ENCODE measurements at places on chromosomes 11 and 22.

GRCh38 chr11:61911128-61911700, 6.2 kb downstream of the RAB3IL1 start:
- no peak for DNase-seq

GRCh38 chr11:127247261-127247851, 246.8 kb upstream of the KIRREL3 start:
- DNase-seq = no peak

DNA sequence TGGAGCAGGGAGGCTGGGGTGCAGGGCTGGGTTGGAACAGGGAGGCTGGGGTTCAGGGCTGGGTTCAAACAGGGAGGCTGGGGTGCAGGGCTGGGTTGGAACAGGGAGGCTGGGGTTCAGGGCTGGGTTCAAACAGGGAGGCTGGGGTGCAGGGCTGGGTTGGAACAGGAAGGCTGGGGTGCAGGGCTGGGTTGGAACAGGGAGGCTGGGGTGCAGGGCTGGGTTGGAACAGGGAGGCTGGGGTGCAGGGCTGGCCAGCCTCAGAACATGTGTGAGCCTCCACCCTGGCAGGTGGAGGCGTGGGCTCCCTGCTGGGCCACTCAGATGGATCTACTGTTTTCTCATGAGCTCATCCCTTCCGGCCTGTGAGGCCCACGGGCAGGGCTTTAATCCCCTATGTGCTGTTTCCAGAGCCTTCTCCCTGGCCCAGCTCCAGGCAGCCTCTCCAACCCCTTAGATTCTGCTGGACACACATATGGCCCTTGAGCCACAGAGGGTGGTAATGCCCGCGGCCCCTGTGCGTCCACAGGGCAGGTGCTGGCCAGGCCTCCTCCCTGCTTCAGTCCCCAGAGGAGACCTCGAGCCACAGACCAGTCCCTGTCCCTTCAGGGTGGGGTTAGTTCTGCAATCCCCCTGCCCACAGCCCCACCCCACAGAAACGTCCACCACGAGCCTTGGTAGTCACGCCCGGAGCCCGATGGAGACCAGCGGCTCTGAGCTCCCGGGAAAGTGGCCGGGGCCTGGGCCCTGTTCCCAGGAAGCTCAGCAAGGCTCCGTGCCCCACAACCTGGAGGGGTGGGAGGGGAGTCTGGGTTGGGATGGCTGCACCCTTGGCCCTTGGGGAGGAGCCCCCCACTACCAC, 197.9 kb downstream of the BRD1 start:
- DNase-seq = no peak

GRCh38 chr22:35567351-35568141, 26.9 kb downstream of the RASD2 start:
- DNase-seq = no peak

- peak; percentile 80 for DNase-seq
These were observed 651 bp upstream of the ARL2 start for GRCh38 chr11:65013130-65013887.

GRCh38 chr11:65053827-65054508, 4.4 kb downstream of the NAALADL1 start:
- DNase-seq = no peak

DNA sequence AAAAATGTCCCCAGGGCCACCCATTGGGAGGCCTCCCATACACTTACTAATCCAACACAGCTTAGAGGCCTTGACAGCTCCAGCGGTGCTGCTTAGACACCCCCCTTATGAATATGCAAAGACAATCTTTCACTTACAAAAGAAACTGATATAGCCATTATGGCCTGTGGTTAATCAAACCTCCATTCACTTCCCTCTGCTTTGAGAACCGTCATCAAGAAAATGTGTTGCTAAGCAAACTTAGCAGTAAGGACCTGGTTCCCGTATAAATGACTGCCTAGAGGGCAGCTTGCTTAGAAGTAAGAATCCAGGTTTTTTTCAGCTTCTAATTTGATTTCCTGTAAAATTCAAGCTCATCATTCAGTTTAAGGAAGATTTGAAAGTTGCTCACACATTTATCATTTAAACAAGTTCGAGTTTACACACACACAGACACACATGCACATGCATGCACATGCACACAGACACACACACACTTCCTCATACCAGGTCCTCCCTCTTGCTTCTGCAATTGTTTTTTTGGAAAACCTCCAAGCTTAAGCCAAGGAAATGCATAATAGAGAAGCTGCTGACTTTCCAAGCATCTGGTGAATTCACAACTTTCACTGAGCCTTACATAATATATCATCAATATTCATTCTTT, 137.7 kb upstream of the BLID start:
- peak; percentile 7 for DNase-seq

DNA sequence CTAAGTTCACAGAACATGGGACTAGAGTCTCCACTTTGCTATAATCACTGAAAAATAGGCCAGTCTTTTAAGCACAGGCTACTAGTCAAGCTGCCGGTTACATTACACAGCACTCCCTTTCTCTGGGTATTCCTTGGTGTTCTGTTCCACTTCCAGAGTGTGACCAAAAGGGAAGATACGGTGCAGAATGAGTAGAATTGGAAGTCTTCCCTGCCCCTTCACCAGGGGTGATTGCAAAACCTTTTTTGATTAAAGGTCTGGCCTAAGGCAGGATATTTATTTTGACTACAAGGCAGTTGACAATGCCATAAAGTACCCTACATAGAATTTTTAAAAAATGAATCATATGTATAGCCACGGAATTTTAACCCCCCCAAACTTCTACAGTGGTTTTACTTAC, 59.6 kb upstream of the ADORA2A start:
- DNase-seq = peak; percentile 65

GRCh38 chr11:116990811-116991210, 107.4 kb downstream of the SIK3 start:
- no peak for DNase-seq

DNA sequence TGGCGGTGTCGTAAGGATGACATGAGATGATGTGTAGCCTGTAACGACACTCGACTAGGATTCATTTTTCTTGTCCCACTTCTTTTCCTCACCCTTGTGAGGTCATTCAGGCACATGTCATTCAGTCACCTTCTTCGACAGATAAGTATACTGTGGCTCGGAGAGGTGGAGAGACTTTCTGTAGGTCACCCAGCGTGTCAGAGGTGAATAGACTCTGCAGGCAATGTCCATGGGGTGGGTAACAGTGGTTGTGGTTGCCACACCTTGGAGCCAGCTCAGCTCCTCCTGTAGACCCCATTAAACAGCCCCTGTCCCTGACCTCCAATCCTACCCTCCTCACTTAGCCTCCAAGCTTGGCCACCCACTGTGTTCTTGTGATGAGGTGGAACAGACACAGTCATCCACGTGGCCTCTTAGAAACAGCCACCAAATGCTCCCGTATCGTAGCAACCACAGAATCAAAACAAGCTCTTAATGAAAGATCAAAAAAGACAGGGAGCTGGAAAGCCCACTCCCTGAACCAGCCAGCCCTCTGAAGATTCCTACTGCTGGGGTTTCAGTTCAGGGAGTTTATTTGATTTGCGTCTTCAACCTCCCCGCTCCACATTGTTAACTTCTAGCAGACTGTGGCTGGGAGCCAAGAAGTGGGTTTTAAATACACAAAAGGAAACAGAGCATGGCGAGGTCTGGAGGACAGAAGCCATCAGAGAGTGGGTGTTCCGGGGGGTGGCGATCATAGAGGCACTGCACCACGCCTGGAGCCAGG, 89.0 kb upstream of the GRK3 start:
- peak; percentile 40 for DNase-seq

- peak; percentile 71 for DNase-seq
These were observed at the start of gene OSBPL5 for GRCh38 chr11:3165152-3165705. TSS of gene OSBPL5 (minus strand) at chr11:3165310. CDS start at chr11:3129148, 36,162 bp downstream.

- peak; percentile 28 for DNase-seq
These were observed 30.0 kb upstream of the CABP7 start for GRCh38 chr22:29689880-29690213.

DNA sequence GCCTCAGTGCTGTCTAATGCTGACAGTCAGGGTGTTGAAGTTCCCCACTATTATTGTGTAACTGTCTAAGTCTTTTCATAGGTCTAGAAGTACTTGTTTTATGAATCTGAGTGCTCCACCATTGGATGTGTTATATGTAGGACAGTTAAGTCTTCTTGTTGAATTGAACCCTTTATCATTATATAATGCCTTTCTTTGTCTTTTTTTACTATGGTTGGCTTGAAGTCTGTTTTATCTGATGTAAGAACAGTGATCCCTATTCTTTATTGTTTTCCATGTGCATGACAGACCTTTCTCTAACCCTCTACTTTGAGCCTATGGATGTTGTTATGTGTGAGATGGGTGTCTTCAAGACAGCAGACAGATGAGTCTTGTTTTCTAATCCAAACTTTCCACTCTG, 107.8 kb upstream of the C11orf58 start:
- no peak for DNase-seq

GRCh38 chr11:86120807-86121206, 51.9 kb upstream of the PICALM start:
- DNase-seq = no peak

DNA sequence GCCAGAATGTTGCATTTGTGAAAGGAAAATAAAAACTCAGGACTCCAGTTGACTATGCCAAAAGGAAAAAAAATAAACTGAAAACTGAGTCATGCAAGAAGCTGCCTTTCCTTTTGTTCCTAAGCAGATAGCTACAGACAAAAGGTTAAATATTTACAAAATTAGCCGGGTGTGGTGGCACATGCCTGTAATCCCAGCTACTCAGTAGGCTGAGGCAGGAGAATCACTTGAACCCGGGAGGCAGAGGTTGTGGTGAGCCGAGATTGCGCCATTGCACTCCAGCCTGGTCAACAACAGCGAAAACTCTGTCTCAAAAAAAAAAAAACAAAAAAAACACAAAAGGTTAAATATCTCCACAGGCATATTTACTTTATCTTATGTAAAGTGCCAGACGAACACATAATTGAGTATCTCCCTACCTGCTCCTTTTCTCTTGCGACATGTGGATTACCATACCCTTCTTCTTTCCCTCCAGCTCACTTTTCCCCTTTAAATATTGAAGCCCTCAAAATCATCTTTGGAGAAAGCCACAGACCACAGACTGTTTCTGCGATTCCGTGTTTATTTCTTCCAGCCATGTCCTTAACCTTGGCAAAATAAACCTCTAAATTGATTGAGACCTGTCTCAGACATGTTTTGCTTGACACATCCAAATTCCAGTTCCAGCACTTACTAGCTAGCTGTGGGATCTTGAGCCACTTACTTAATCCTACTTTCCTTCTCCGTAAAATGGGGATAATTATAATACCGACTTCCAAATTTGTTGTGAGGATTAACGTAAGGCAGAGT, 2.3 kb upstream of the SMPD1 start:
- DNase-seq = peak; percentile 68

- DNase-seq = peak; percentile 18
These were observed 548.0 kb upstream of the LUZP2 start for GRCh38 chr11:23948851-23949250.

- no peak for DNase-seq
These were observed 527.0 kb downstream of the TBC1D22A start for GRCh38 chr22:47289336-47289985.

- DNase-seq = no peak
These were observed 50.4 kb downstream of the ANO1 start for GRCh38 chr11:70128435-70128906.

DNA sequence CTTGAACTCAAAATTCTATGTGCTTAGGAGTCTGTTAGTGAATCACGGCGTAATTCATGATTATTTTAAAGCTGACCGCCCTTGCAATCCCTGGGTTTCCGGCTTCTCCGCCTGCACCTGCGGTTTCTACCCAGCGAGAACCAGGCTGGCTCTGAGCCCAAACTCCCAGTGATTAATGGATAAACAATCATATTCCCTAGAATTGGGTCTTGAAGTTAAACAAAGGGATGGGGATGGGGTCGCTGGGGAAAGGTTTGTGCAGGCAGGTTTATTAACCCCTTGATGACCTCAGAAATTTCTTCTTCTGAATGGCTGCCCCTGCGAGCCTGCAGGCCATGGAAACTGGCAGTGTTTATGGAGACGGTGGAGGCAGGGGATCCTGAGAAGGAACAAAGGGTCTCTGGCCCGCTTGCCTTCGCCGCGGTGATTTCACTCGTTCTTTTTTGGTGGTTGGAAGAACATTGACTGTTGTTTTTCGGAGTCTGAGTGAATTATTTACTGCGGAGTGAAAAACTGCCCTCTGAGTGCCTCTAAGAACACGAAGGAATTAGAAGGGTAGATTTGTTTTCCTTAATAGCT, 1000.3 kb downstream of the BRD1 start:
- no peak for DNase-seq

DNA sequence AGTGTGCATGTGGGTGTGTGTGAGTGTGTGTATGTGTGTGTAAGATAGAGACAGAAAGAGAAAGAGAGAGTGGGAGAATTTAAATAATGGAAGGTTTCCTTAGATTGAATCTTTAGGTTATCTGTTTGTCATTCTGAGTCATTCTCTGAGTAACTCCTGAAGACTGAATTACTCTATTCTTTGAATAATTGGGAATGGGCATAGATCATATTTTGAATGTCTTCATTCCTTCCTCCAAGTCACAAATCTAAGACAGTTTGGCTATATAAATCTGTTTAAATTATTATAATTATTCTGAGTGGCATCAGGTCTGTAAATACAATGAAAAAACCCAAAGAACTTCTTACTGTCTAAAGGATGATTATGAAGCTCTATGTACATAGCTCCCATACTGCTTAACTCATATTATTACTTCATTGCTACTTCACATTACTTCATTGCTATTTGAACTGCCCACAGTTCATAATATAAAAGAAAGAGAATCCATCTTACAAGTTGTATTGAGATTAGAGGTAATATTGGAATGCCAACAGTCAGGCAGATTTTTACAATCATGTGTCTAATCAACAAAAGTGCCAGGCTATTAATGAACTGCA, 346.6 kb upstream of the CCDC179 start:
- no peak for DNase-seq

- DNase-seq = peak; percentile 60
These were observed 252.3 kb upstream of the SESN3 start for GRCh38 chr11:95483339-95483738.

DNA sequence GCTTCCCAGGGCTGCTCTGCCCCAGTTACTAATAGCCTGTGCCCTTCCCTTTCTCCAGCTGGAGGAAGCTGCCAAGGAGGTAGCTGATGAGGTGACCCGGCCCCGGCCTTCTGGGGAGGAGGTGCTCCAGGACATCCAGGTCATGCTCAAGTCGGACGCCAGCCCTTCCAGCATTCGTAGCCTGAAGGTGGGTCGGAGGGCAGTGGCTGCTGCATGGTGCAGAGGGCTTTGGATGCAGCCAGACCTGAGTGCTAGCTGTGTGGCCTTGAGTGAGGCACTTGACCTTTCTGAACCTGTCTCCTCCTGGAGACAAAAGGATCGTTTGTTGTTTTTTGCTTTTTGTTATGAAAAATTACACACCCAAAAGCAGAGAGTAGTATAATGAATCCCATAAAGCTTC, 3.4 kb downstream of the MCM5 start:
- no peak for DNase-seq

DNA sequence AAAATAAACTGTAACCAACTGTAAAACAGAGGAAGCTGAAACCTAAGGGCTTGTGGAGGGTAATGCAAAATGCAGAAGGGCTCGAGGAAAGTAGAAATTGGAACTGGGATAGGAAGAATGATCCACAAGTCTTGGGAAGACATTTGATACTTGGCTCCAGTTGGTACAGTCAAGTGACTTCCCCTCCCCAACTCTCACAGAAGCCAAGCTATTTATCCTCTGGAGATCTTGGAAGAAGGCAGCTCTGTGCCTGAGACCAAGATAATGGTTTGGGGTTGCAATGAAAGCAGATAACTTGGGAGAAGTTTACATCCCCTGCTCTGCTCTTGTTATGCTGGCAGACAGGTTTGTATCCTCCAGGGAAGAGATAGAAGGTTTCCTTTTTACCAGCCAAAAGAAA, 198.9 kb upstream of the ZC3H12C start:
- DNase-seq = no peak

Measured in fibroblast of gingiva (primary cell).